Activated CD4-positive, alpha-beta T cell treated with anti-CD3 and anti-CD28 coated beads for 36 hours (primary cell): ENCODE measurements at places on chromosomes 1 and 21.

DNA sequence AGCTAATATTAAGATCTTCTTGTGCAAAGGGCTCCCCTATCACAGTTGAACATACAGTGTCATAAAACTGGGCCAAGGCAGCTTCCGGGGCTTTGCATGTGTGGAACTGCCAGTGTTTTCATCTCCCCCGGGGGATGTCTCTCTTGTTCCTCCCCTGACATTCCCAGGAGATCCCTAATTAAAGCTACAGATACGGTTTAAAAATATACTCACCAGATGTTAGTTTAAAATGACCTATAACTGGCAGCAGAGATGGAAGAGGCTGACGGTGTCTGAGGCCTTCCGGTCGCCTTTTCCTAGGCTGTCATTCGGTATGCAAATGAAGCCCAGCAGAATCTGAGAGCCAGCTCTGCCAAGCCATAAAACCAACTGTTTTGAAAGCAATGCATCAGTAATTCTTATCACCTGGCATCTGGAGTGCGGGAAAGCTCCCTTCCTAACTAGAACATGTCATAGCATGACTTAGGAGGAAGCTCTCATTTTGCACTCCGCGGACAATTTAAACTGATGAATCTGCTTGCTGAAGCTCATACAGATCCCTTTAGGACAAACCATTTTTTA is 436.5 kb upstream of the VAMP3 start:
- H3K27me3 ChIP-seq: peaks cover 7% of the 10 kb centered on the region
- no peak overlapping the region for H3K4me3 ChIP-seq
- H3K27ac ChIP-seq: no peak overlapping the region
- DNase-seq: no peak
- H3K36me3 ChIP-seq: no peaks in the 10 kb centered on the region

- DNase-seq: no peak
- H3K4me1 ChIP-seq: no peaks in the 10 kb centered on the region
- no peak overlapping the region for H3K27ac ChIP-seq
- H3K36me3 ChIP-seq: no peaks in the 10 kb centered on the region
- no peak overlapping the region for H3K4me3 ChIP-seq
Observed at GRCh38 chr1:220368352-220369265, 96.4 kb upstream of the RAB3GAP2 start.

DNA sequence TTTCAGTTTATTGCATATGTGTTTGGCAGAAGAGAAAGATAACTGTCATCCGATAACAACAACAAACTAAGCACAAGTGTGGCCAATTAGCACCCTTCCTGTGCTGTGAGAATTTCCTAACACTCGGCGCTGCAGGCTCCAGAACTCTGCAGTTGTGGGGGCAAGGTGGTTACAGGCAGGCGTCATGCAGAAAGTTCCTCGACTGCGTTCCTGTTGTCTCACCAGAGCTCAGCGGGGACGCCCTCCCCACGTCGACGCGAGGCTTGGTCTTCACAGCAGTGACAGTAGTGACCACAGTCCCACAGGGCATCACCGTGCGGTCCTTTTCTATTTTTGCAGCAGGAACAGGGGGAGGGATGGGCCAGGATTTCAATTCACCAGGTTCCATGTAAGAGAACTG is 27.6 kb upstream of the PRDM15 start:
- H3K36me3 ChIP-seq: peaks cover 22% of the 10 kb centered on the region
- no peak overlapping the region for H3K27ac ChIP-seq
- H3K27me3 ChIP-seq: no peaks in the 10 kb centered on the region
- peaks cover 4% of the 10 kb centered on the region for H3K4me1 ChIP-seq
- no peak for DNase-seq
- no peak overlapping the region for H3K4me3 ChIP-seq

DNA sequence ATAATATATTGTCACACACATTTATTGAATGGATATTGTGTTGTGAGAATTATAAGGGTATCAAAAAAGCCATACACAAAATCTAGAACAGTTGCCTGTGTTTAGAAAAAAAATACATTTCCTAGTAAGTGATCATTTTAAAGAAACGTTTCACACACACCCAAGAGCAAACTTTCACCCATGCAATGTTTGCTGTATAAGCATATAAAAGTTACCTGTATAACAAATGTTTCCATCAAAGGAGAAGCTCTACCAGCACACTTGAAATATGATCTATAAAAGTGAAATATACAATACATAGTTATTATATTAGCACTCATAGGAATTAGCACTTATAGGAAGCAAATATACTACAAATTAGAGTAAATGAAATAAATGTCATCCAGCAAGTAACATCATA is 1098.1 kb downstream of the NCAM2 start:
- no peak overlapping the region for H3K4me3 ChIP-seq
- no peaks in the 10 kb centered on the region for H3K36me3 ChIP-seq
- H3K27me3 ChIP-seq: no peaks in the 10 kb centered on the region
- H3K4me1 ChIP-seq: no peaks in the 10 kb centered on the region

GRCh38 chr1:204483791-204484190 is 10.8 kb downstream of the PIK3C2B start:
- no peak overlapping the region for H3K27ac ChIP-seq
- H3K36me3 ChIP-seq: peaks cover 7% of the 10 kb centered on the region
- DNase-seq: no peak
- no peaks in the 10 kb centered on the region for H3K27me3 ChIP-seq

GRCh38 chr1:36834586-36834985 is 199.7 kb downstream of the GRIK3 start:
- H3K27ac ChIP-seq: no peak overlapping the region
- H3K36me3 ChIP-seq: no peaks in the 10 kb centered on the region
- no peaks in the 10 kb centered on the region for H3K4me1 ChIP-seq
